ENCODE measurements at places on chromosomes 6 and 20. TPM values are rescaled to one million over a fixed set of nuclear protein-coding genes. Genes with fewer than 3 reads are reported as not detected.

FAM83C gene
- polyA plus RNA-seq, result not detected

OLIG3 gene
- polyA plus RNA-seq, result not detected

CALHM6 gene
- 0.81 TPM for polyA plus RNA-seq

GRCh38 chr6:128667339-128667858 is 147.0 kb upstream of the PTPRK start:
- no peak for DNase-seq

GRCh38 chr6:14046476-14047068 is 71.0 kb upstream of the CD83 start:
- no peak for DNase-seq
